ENCODE measurements at places on chromosomes 1 and 21.

GRCh38 chr1:150863724-150864123 lies 12.7 kb downstream of the ARNT start:
- no peak for DNase-seq

DNA sequence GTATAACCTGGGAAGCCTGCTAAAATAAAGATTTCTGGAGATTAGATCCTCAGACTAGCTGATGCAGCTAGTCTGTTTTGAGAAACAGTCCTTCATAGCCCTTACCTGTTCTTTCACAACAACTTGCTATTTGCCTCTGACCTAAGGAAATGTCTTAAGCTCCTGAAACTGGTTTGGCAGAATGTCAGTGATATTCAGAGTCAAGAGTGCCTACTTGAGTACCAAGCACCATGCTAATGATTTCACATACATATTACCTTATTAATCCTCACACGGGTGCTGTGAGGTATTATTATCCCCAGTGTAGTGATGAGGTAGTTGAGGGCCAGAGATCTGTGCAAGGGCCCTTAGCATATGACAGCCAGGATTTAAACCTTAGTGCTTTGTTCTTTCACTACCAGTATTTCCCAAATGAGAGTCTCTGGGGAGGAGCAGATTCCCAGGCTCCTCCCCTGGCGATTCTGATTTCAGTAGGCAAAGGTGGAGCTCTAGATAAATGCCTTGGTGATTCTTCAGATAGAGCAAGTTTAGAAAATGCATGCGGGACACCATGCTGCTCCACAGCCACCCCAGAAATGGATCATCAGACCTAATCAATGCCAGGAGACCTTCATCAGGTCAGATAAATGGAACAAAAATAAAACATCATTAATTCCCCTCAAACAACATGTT lies 47.4 kb upstream of the WNT2B start:
- DNase-seq: no peak

DNA sequence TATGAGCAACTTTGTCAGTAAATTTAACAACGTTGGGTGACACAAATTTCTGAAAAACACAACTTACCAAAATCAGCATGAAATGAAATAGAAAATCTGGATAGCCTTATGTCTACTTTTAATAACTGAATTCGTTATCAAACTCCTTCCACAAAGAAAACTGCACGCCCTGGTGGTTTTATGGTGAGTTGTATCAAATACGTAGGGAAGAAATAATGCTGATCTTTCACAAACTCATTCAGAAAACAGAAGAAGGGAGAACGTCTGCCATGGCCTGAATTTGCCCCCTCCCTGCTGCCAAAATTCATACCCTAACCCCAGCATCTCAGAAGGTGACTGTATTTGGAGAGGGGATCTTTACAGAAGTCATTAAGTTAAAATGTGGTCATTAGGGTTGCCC lies 50.0 kb upstream of the COL18A1 start:
- DNase-seq: no peak

DNA sequence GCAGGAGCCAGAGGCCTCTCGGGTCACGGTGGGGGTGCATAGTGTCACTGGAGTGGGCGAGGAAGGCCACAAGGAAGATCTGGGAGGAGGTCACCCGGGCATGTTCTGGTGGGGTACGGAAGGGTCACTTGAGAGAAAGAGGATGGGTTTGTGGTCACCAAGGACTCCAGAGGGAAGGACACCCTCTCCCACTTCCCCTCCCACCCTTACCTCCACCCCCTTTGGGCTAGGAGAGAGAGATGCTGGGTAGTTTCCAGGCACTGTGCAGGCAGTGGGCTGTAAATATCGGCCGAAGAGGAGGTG lies 703 bp downstream of the AMIGO1 start:
- DNase-seq: peak; percentile 28

GRCh38 chr1:209132736-209133467 lies 450.6 kb upstream of the CAMK1G start:
- DNase-seq: no peak

DNA sequence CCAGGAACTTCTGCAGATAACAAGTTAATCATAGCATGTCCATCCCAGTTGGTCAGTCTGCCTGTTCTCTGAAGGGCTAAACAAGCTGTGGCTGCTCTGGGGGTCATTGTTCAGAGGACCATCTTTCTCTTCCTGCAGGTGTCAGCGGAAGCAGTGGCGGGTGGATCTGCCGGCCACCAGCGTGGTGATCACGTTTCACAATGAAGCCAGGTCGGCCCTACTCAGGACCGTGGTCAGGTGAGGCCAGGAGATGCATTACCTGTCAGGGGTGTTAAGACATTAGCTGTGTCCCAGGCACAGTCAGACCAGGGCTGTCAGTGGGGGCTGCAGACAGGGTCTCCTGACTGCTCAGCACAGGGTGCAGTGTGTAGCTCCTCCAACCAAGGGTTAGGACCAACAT lies 168.8 kb downstream of the GALNT2 start:
- no peak for DNase-seq

DNA sequence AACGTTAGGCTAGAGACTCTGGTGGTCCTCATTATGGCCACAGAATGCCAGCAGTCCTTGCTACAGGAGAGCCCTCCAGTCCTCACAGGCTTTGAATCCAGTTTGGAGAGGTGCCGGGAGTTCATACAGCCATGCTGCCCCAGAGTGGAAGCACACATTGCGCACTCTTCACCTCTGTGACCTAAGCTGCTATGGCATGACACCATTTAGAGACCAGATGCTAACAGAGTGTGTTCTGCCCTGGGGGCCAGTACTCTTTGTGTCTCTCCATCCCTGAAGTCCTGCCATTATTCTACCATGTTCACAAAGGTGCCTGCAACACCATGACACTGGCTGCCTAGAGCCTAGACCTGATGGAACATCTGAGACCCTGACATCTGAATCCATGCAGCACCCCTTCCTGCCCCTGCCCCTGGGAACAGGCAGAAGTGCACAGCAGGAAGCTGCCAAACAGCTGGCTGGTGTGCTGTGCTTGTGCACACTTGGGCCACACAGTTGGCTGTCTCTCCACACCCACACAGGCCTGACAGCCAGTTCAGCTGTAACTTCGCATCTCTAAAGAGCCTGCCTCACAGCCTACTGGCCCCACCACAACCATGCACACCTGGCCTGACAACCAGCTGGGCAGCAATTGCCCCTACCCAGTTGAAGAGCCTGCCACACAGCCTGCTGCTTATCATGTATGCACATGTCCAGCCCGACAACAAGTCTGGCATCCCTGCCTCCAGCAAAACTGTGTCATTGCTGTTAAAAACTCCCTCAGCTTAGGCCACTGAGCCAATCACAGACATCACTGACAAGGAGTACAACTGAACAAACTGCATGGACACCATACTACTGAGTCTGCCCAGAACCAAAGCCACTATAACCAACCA lies 49.1 kb downstream of the MCOLN2 start:
- no peak for DNase-seq

- DNase-seq: no peak
Observed at GRCh38 chr1:47859092-47859743, 138.0 kb downstream of the TRABD2B start.

GRCh38 chr1:203629507-203630082 lies 3.0 kb downstream of the ATP2B4 start:
- DNase-seq: peak; percentile 85

DNA sequence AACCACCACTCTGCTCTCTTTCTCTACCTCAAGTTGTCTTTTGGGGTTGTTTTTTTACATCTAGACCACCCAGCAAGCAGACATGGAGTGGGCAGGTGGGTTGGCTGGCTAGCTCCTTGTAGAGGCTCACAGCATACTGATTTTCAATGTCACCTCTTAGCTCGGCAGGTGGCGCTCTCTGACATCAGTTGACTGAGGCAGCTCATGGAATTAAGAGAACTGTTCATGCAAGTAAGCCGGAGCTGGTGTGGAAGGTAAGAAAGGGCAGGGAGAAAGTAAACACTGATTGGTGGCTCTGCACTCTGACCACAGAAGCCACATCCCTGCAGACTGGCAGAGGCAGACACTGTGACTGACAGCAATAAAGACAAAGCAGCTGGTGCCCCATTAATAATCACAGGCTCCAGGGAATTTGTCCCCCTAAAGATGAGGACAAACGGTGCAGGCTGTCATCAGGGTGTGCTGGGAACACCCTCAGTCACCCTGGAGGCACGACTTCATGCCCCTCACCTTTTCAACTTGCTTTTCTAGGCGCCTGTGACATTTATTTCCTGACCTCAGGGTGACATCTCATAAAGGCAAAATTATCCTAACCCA lies 226.8 kb downstream of the LMX1A start:
- peak; percentile 74 for DNase-seq

GRCh38 chr1:222730866-222731265 lies 6.1 kb upstream of the FAM177B start:
- no peak for DNase-seq

GRCh38 chr1:177223359-177223758 lies 52.6 kb downstream of the BRINP2 start:
- no peak for DNase-seq

GRCh38 chr1:1764876-1765470 lies 13.3 kb downstream of the NADK start:
- DNase-seq: no peak

DNA sequence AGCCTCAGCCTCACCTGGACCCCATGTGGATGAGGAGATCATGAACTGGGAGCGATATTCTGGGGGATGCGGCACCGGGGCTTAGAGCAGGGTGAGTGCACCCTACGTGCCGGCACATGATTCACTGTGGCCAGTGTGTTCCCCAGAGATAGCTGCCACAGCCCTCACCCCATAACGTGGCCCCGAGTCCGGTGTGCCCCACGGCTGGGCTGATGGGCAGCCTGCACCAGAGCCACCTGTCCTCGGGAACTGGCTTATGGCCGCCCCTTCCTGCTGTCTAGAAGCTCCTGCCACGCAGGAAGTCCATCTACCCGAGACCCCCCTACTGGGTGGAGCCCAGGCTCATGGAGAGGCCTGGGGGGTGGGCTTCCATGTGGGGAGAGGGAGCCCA lies 39.1 kb upstream of the SLC19A1 start:
- DNase-seq: no peak

DNA sequence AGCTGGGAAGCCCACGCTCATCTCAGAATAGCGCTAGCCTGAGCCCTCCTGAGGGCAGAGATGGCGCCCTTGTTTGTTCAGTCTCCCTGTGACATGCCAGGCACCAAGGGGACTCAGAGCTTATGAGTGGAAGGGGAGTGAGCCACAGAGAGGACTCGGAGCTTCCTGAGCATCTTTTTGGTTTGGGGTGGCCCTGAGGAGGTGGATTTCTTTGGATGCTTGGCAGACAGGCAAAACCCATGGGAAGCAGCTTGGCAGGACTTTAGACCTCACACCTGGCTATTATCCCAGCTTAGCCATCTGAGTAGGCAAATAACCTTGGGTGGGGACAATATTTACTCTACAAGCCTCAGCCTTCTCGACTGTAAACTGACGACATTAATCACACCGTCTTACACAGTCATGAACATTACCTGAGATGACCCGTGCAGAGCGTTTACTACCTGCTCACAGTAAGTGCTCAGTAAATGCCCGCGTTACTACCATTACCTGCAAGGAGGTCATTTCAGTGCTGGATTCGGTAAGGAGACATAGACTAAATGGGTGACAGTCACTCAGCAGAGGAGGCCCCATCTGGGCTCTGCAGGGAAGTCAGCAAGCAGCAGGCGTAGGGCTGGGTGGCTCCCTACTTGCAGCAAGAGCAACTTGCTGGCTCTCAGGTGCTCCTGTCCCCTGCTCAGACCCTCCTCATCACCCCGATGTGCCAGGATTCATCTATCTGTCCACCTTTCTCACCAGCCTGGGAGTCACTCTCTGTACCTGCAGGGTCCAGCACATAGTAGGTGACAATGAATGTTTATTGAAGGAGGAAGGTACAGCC lies 54.9 kb downstream of the KLHDC7A start:
- DNase-seq: no peak

DNA sequence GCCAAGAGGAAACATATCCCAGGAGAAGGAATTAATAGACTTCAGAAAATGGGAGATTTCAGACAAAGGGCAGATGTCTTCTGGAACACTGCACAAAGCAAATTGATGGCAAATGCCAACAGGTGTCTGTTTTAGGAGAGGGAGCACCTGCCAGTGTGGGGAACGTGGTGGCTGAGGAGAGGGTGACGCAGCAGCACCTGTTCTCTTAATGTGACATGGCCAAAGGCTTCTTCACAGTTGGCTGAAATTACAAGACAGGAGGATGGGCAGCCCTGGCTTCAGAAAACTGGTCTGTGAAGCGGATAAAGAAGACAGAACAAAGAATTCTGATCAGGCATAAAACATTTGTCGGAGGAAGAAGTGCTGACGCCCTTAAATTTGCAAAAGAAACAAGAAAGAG lies 178.7 kb upstream of the RUNX1 start:
- no peak for DNase-seq

DNA sequence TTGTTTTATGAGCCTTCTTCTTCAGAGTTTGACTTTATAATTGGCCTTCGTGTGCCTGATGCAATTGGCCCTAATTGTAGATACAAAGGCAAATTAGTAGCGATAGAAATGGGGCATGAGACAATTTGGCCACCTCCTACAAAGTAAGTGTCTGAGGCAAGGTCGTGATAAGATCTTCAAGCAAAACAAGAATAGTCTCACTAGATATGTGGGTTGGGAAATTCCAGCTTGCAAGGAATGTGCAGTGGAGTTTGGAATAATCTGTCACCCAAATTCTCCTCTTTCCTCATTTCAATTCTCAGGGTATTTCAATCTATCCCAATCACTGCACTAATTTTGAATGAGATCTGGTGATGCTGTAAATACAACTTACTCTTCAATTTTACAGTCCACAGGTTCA lies 11.4 kb upstream of the TSNAX start:
- DNase-seq: no peak

GRCh38 chr1:185803241-185803640 lies 69.0 kb downstream of the HMCN1 start:
- DNase-seq: no peak

DNA sequence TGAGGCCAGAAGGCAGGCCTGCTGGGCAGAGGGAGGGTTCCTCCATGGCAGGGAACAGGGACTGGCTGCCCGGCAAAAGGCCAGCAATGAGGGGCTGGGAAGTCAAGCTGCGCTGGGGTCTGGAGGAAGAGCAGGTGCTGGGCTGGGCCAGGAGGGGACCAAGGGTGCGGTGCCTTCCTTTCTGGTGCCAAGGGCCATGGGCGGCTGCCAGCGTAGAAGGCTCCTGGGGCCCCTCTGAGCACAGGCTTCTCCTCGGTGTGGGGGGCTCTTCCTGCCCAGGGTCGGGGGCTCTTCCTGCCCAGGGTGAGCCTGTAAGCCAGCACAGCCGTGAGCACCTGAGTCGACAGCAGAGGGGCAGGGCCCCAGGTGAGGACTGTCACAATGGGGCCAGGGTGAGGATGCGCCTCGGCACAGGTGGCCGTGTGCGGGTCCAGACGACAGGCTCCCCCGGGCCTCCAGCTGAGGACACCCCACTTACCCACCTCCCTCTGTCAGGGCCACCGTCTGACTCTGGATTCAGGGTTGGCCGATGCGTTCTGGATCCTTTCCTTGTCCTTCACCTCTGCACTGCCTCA lies 10.7 kb upstream of the DNMT3L start:
- DNase-seq: no peak

- no peak for DNase-seq
Observed at GRCh38 chr1:116105996-116106395, 5.2 kb upstream of the MAB21L3 start.

DNA sequence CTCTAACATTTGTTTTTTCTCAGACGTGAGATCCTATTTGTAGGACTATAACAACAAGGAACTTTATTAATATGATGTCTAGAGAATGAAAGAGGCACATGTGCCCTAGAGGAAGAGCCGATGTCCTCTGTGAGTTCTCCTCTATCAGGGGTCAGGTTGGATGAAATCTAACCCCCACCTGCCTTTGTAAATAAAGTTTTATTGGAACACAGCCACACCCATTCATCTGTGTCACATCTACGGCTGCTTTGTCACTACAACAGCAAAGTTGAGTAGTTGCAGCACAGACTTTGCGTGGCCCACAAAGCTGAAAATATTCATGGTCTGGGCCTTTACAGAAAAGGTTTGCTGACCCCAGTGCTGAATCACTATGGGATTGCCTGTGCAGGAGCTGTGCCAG lies 571 bp upstream of the CAPN9 start:
- DNase-seq: no peak

All from retina (tissue), 1 donor.